ENCODE measurements at places on chromosomes 1 and 21.

GRCh38 chr1:212797681-212798080, 6.0 kb downstream of the TATDN3 start:
- no peak for DNase-seq
- no peaks in the 10 kb centered on the region for H3K27me3 ChIP-seq
- H3K36me3 ChIP-seq = peaks cover 37% of the 10 kb centered on the region
- H3K4me3 ChIP-seq = no peak overlapping the region

GRCh38 chr1:211333906-211334305, 7.3 kb downstream of the TRAF5 start:
- H3K27ac ChIP-seq = peak overlapping the region; percentile 3
- no peaks in the 10 kb centered on the region for H3K27me3 ChIP-seq
- H3K4me1 ChIP-seq = peaks cover 71% of the 10 kb centered on the region
- H3K4me3 ChIP-seq = no peak overlapping the region

DNA sequence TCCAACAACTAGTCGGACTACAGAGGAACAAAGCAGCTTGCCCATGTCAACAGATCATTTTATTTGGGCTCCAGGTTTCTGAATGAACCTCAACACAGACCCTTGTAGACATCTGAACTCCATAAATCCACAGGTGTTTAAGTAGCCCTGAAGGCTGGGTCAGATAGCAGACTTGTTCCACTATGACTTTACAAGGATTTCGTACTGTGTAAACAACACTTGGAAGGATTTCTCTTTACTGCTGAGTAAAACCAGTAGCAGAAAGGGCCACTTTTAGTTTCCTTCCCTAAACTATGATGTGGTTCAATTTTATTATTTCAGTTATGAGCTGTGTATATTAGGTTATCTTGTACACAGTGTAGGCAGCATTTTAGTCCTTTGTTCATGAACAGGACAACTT, 316.4 kb upstream of the ADGRL2 start:
- DNase-seq = no peak
- H3K27me3 ChIP-seq = no peaks in the 10 kb centered on the region
- H3K36me3 ChIP-seq = peaks cover 13% of the 10 kb centered on the region
- no peak overlapping the region for H3K27ac ChIP-seq

- H3K4me1 ChIP-seq = peaks cover 23% of the 10 kb centered on the region
- H3K27me3 ChIP-seq = no peaks in the 10 kb centered on the region
- DNase-seq = no peak
- peak overlapping the region; percentile 45 for H3K27ac ChIP-seq
- H3K4me3 ChIP-seq = no peak overlapping the region
Observed at GRCh38 chr21:43925609-43926008, 60.6 kb downstream of the AGPAT3 start.

DNA sequence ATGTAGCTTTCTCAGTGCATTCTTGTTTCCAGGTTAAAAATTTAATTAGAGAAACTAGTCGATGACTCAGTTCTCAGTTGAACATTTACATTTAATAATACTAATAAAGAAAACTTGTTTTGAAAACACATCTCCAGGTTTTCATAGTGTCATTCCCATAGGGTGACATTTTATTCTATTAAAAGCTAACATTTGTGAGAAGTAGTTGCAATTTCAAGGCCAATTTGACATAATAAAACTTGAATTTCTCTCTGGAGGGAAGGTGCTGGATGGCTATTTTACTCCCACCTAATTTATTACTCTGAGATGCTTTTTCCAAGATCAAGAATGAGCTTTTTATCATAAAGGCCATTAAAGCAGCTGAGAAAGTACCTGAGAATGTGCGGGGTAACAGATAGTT, 16.6 kb downstream of the HUNK start:
- H3K36me3 ChIP-seq = no peaks in the 10 kb centered on the region
- no peaks in the 10 kb centered on the region for H3K27me3 ChIP-seq
- peaks cover 39% of the 10 kb centered on the region for H3K4me1 ChIP-seq
- no peak for DNase-seq
- H3K27ac ChIP-seq = no peak overlapping the region
- no peak overlapping the region for H3K4me3 ChIP-seq

DNA sequence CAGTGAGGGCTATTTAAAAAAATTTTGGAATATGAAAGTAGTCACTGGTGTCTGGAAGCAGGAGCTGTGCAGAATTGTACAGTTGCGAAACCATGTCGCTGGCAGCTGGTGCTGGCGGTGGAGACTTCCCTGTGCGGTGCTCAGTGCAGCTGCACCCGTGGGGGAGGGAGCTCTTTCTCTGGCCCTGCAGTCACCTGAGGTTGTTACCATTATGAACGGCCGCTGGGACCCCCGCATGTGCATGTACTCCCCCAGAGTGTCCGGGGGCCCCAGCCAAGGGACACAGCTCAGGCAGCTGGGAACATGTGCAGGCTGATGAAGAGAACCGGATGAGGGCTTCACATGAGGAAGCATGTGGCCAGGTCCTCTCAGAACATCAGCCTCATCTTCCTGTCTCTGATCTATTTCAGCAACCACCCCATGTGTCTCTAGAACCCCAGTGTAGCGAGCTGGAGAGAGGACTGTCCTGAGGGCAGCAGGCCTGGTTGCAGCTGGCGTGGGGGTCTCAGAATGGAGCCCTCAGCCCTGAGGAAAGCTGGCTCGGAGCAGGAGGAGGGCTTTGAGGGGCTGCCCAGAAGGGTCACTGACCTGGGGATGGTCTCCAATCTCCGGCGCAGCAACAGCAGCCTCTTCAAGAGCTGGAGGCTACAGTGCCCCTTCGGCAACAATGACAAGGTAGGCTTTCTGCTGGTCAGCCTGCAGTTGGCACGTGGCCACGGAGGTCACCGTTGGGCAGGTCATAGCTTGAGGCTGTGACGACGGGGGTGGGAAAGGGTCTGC, at the start of gene TRPM2:
TSS of gene TRPM2 (plus strand) at position 431 of the 780 bp plus-strand sequence. CDS start at position 511, 80 bp downstream.
- no peak within 1 kb of the TSS for H3K27ac ChIP-seq
- H3K4me1 ChIP-seq = no peaks in the 10 kb centered on the region
- no peak within 1 kb of the TSS for H3K4me3 ChIP-seq
- peaks cover 30% of the 10 kb centered on the region for H3K27me3 ChIP-seq
- peaks cover under 1% of the 10 kb centered on the region for H3K36me3 ChIP-seq
- no peak for DNase-seq

Measured in WTC11 (cell line).